RPMI7951 (cell line): ENCODE measurements at places on chromosomes 11 and 22. TPM values are rescaled to one million over a fixed set of nuclear protein-coding genes. Genes with fewer than 3 reads are reported as not detected.

DNA sequence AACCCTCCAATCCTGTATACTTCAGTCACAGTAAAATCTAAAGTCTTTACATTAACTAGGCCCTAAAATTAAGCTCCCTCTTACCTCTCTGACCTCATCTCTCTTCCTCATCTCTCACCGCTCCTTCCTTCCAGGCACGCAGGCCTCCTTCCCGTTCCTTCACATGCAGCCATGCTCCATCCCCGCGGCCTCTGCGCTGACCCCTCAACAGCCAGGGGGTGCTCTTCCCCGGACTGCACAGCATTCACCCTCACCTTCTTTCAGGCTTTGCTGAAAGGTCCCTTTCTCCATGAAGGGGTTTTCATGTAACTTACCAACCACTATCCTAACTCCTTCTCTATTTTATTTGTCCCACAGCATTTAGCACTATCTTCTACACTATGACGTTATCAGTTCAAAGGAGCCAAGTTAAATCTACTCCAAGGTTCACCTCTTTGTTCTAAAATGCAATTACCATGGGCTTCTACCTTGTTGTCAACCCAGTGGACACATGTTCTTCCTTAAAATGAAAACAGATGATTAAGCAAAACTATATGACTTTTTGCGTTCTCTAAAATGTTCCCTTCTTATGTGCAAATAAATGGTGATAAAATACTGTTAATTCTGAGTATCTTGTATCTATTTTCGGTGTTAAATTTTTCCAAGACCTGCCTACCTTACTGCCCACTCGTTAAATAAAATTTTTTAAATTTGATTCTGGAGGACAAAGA is 57.8 kb upstream of the APOA1 start:
- peak; percentile 8 for DNase-seq

- DNase-seq = peak; percentile 79
Measured at GRCh38 chr22:37309211-37310074, 27.1 kb downstream of the CYTH4 start.

DNA sequence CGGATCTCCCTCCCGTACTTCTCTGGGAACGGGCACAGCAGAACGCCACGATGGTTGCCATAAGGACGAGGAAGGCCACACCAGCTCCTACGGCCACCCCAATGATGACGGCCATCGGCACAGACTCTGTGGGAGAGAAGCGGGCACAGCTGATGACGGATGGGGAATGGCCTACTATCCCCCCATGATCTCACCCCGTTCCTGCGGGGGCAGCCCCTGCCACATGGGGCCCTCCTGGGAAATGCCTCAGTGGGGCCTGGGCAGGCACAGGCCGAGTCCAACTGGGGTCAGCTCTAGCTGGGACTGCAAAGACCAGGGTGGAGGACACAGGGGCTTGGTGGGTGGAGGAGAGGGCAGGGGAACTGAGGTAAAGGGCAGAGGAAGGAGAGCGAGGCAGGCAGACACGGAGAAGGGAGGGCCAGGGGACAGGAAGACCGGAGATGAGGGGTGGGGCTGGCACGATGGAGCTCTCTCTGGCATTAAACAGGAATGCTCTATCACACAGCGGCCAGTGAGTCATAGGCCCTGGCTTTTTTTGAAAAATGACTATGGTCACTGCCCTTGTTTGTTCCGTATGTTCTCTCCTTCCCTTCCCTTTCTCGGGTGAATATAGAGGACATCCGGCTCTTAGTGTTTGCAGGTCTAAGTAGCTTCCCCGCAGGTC is 76.0 kb downstream of the ST3GAL4 start:
- peak; percentile 93 for DNase-seq

DNA sequence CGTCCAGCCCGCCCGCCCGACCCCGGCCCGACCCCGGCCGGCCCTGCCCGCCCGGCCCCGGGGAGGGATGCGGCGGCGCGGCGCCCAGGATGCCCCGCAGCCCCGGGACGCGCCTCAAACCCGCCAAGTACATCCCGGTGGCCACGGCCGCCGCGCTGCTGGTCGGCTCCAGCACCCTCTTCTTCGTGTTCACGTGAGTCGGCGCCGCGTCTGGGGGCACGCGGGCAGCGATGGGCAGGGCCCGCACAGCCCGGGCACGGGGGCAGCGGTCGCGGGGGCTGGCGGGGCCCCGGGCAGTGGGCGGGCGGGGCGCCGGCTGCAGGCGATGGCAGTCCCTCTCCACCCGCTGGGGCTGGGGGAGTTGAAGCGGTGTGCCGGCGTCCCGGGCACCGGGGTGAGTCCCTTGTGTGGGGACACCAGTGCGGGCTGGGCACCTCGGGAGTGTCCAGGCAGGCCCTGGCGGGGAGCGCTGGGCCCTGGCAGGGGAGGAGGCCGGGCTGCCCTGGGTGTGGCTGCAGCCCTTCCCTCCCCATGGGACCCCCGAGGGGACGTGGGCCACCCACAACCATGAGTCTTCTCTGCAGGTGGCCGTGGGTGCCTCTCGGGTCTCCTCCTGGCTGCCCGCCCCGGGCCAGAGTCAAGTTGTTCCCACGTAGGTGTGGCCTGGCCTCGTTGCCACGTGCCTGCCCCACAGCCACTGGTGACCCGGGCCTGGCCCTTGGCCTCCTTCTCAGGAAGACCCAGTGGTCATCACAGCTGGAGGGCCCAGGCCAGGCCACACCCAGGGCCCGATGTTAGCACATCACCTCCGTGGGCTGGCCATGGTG is 468 bp downstream of the ZDHHC8 start:
- peak; percentile 27 for DNase-seq

TYMP gene
- total RNA-seq = 16.5 and 27.5 TPM in 2 replicates

GRCh38 chr22:32920734-32921133 is 119.2 kb downstream of the TIMP3 start:
- no peak for DNase-seq

CNIH2 gene
- 6.0 and 9.3 TPM in 2 replicates for total RNA-seq

- DNase-seq = no peak
Measured at GRCh38 chr22:44274918-44275630, 37.7 kb downstream of the SHISAL1 start.

DNA sequence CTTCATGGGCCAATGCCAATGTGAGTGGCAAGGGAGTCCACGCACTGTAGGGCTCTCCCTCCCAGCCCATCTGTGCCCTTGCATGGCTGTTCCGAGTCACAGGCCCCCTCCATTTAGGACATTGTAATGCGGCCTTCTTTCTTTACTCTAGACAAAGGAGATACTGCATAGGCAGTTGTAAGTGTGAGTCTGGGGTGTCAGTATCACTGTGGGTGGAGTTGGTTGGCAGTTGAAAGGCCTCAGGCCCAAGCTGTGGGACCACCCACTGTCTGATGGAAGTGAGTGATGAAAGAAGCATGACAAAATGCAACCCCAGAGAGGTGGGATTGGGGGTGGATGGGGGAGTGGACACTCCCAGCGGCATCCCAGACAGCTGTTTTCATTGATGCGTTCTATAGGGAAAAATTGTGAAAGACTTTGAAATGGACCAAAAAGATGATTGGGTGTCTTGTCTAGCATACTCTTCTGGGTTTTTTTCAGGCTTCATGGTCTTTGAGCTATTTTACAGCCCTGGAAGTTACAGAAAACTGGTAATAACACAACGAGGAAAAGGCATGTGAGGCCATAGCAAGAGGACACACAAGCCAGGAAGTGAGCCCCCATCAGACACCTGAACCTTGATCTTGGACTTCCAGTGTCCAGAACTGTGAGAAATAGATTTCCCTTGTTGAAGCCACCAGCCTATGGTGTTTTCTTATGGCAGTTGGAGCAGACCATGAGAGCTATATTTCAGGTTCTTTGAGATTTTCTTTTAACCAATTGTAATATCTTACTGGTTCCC is 114.6 kb downstream of the NECTIN1 start:
- no peak for DNase-seq

DNA sequence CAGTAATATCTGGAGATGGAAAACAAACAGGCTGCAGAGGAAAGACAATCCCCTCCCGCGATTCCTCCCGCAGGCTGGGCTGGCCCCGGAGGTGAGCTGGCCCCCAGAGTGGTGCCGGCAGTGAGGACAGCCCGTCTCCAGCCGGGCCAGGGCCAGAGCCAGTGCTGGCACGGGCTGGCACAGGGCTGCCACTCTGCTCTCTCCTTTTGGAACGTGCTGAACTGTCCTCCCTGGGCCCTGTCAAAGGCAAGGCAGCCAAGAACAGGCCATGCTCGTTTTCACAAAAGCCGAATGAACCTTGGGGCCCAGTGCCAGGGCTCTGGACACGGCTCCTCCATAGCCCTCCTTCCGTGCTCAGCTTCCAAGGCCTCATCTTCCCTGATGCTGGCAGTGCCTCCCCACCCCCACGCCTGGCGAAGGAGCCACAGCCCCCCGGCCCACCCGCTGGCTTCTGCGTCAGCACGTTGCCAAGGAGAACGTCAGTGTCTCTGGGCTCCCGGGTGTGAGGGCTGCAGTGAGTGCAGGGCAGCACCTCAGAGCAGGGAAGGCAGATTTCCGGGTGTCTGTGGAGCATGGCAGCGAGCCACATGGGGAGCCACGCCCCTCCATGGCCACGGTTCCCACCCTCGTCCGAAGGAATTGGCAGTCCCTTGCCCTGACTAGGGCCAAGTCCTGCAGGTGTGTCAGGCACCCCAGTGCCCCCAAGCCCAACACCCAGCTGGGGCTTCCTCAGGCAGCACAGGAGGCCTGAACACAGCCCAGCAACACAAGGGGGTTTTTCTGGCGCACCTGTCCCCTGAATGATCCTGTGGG is 28.6 kb downstream of the GNAZ start:
- DNase-seq = no peak

- peak; percentile 69 for DNase-seq
Measured at GRCh38 chr11:13008625-13009475, at the start of gene RASSF10. RASSF10 (plus strand) TSS chr11:13009316; CDS start chr11:13009577, 261 bp downstream.

GRCh38 chr11:120235024-120235628 is 4.8 kb upstream of the POU2F3 start:
- DNase-seq = no peak
